WTC11 (cell line): ENCODE measurements at places on chromosomes 5 and 9.
A peak's percentile ranks its signal among the peaks of the same experiment; 100 is the strongest.

DNA sequence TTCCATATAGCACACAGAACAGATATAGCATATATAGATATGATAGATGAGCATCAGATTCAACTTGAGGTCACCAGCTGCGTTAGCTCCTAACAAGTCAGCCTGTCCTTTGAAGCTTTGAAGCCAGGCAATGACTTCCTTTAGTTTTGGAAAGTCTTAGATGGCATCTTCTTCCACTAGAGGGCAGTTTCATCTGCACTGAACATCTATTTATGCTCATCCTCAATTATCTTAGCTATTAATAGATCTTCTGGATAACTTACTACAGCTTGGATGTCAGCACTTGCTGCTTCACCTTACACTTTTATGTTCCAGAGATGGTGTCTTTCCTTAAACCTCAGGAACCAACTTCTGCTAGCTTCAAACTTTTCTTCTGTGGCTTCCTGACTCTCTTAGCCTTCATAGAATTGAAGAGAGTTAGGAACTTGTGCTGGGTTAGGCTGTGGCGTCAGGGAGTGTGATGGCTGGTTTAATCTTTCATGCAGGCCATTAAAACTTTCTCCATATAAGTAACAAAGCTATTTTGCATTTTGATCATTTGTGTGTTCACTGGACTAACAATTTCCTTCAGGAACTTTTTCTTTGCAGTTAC is 1401.4 kb downstream of the EFNA5 start:
- no peak for DNase-seq

DNA sequence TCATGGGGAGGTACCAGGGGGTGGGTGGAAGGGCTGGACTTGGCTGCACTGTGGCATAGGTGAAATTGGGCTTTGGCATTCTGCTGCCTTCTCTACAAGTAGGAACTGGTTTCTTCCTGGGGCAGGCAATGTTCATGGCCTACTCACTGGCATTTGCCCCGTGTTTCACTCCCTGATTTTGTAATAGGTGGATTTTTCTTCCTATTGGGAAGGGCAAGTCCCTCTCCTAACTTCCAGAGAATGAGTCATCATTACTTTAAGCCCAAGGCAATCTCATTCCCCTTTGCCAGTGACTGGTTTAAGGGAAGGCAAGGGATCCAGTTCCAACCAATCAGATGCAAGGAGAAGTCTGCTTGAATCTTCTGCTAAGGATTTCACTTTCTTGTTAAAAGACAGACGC is 67.9 kb upstream of the ANKRD55 start:
- DNase-seq = no peak

DNA sequence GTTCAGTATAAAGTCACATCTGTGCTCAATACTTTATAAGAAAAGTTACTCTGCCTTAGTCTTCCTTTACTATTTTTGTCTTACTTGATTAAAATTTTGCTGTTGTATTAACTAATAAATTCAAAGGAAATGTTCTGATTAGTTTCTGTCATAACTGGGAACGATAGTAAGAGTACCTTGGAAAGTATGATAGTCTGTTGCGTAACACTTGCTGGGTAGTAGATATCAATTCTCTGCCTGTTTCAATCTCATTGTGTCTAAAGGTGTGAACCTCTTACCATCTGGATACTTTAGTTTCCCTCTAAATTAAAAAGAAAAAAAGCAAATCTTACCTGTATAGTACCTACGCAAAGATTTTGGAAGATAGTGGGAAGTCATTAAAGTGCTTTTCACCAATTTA is 48.5 kb downstream of the COMMD10 start:
- DNase-seq = no peak

- DNase-seq = no peak
Observed at GRCh38 chr5:75051217-75051751, 1.1 kb downstream of the GCNT4 start.

DNA sequence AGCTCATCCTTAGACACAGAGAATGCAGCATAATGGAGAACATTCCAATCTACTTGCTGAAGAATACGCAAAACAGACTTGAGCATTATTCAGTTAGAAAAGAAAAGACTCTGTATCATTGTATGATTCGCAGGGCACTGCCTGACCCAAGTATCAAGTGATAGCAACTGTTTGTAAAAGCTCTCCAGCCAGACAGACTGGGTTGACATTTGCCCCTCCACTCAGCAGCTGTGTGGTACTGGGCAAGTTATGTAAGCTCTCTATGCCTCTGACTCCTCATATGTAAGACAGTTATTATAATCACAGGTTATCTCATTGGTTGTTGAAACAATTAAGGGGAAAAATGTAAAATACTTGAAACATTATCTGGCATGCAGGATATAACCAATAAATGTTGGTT is 505.0 kb downstream of the ELAVL2 start:
- no peak for DNase-seq

- no peak for DNase-seq
Observed at GRCh38 chr5:15529821-15530220, 29.8 kb downstream of the FBXL7 start.

DNA sequence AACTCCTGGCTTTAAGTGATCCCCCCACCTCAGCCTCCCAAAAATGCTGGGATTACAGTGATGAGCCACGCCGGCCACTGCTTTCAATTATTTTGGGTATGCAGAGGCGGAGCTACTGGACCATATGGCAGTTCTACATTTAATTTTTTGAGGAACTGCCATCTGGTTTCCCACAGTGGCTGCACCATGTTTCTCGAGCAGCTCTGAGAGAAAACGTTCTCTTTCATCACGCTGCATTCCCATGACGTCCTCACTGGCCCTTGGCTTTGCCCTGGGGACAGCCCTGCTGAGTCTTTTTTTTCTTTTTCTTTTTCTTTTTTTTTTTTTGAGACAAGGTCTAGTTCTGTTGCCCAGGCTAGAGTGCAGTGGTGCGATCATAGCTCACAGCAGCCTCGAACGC is 35.5 kb upstream of the GRHPR start:
- no peak for DNase-seq

GRCh38 chr5:95826949-95827891 is 4.7 kb upstream of the GLRX start:
- DNase-seq = no peak

DNA sequence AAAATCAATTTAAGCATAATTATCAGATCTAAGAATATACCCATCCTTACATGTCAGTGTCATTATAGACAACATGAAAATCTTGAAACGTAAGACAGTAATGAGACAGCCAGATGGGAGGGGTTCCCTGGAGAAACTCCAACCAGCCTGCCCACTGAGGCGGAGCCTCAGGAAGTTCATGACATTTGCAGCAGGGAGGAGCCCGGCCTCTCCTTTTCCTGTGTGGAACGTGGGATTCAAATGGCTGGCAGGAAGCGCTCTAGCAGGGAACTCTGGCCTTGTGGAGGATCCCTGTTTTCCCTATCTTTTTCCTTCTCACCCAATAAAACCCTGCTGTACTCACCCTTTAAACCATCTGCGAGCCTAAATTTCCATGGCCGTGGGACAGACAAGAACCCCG is 176.6 kb upstream of the KCNN2 start:
- peak; percentile 29 for DNase-seq

DNA sequence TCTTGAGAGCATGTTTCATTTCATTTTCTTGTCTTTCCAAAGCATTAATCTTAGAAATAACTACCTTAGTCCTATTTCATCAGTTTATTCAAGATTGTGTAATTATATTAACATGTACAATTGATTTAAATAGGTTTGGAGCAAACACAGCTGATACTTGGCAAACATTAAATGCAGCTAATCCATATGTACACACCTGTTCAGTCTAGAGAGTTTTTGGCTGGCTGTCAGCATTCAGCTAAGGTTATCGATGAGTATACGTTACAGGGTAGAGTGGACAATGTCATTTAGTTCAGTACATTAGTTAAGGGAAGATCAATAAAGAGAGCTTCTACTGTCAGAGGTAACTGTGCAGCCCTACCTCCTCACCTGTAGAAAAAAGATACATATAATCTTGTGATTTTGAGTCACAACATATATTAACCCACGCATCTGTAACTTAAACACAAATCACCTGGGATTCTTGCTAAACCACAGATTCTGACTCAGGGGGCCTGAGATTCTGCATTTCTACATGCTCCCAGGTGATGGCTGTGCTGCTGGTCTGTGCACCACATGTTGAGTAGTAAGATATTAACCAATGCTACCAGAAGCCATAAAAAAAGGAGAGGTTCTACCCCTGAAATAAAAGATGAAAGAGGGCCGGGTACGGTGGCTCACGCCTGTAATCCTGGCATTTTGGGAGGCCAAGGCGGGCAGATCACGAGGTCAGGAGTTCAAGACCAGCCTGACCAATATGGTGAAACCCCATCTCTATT is 34.1 kb upstream of the PCA3 start:
- no peak for DNase-seq

DNA sequence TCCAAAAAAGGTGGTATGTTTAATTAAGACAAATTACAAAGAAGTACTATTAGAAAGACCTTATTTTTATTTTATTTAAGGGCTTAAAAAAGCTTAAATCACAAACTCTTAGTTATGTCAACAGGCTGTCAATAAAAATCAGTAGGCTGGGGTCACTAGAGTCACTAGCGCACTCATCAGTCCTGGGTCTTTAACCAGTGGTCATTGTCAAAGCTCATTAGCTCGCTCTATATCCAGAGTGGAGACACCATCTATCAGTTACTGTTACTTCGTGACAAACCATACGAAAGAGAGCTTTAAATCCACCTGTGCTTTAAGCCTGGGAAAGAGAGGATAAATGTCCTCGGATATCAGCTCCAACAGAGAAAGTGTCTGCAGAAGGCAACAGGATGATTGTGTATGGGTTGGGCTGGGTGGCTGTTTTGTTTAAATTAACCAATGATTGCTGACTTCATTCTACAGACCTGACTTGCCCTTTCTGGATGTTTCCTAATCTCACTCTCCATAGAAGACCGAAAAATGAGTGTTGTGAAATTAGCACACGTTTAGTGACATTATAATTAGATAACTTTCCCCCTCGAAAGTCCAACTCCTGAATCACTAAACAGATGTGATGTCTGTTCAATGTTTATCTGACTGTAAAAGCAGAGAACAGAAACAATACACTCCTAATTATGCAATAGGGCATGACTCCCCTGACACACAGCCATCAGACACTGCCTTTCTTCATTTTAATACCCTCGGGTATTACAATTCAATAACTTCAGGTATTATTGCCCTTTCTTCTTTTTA is 123.6 kb upstream of the TNPO1 start:
- no peak for DNase-seq

GRCh38 chr5:1701216-1701864 is 98.3 kb downstream of the MRPL36 start:
- DNase-seq = no peak

DNA sequence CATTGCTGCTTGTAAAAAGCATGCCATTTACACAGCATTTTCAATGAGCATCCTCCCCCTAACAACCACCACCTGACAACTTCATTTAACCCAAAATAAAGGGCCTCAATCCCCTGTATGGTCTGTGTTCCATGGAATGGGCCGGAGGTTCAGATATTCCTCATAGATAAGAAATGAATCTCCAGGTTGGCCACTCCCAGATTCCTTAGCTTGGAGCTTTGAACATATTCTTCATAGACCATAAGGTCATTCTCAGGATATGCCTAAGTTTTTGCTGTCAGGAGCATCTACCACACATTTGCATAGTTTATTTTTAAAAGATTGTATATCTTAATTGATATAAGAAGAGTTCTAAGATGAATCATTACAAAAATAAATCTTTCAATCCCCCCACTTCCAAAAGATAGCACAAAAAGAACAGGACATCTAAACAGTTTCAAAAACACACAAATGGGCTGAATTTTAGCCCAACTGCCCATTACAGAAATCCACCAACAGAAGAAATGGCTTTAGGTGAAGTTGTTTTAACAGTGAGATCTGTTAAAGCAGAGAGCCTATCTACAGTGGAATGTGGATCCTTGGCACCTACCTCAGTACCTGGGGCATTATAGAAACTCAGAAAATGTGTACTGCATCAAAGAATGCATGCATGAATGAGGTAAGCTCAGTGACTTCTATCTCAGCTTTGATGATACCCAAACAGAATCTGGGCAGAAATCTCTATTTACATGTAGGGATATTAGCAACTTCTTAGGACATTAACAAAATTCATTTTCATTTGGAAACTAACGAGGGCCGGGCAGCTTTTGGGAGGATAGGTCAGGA is 179.8 kb downstream of the SEC61B start:
- DNase-seq = no peak

- DNase-seq = no peak
Observed at GRCh38 chr5:150044329-150044681, 42.0 kb downstream of the CSF1R start.

DNA sequence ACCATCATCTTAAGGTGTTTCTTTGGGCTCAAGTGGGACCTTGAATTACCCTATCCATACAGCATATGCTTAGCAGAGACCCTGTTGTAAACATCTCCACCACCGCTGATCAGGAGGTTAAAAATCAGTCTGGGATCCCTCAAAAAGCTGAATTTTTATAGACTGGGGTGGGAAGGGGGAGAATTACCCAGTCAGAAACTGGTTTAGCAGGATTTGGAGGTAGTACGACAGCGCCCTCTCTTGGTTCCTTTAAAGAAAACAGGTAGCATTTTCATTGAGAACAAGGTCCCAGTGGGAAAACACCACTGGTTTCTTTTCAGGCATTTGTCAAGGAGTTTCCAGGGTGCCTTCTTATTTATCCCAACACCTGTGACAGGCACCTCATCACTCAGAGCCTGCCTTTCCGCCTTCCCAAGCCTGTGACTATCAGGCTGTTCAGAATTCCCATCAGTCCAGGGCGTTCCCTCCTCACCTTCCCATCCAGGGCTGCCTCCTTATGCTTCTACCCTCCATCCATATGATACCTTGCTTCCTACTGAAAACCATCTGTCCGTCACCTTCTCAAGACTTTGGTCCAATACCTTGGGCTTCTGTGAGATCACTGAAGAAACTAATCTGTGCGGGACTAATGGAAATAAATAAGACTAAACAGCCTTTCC is 203.8 kb upstream of the RAI14 start:
- DNase-seq = no peak

DNA sequence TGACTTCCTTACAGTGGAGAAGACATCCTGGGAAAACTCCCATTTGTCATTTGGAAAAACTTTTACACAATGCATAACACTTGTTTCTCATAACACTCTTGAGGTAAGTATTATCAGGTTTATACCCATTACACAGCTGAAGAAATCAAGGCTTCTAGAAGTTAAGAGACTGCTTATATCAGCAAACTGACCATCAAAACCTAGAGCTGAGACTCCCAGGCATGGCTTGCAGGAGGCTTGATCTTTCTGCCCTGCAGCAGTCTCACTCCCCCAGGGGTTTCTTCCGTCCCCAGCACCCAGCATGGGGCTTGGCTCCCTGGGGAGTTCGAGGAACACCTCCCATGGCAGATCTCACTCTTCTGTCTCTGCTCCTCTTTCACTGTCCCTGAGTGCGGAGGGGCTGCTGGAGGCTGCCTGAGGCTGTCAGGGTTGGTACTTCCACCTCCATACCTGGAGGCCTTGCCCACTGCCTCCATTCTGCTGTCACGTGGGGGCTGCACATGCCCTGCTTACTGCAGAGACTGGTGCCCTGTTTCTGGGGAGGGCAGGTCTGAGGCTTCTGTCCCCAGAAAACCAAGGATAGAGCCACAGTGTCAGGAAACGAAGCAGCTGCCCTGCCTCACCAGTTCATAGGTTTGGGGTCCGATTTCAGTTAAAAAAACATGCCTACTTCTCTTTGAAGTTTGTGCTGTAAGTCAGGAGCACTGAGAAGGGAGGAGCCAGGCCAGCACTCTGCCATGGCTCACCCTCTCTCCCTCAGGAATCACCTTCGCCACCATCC is 202.5 kb downstream of the PAX5 start:
- no peak for DNase-seq
